Fibroblast of the aortic adventitia (primary cell): ENCODE measurements at places on chromosomes 16 and 17. TPM values are rescaled to one million over a fixed set of nuclear protein-coding genes. Genes with fewer than 3 reads are reported as not detected.

The ASGR2 gene
- total RNA-seq = not detected in 2 replicates

The PROCA1 gene
- 0.49 and 1.5 TPM in 2 replicates for total RNA-seq

DNA sequence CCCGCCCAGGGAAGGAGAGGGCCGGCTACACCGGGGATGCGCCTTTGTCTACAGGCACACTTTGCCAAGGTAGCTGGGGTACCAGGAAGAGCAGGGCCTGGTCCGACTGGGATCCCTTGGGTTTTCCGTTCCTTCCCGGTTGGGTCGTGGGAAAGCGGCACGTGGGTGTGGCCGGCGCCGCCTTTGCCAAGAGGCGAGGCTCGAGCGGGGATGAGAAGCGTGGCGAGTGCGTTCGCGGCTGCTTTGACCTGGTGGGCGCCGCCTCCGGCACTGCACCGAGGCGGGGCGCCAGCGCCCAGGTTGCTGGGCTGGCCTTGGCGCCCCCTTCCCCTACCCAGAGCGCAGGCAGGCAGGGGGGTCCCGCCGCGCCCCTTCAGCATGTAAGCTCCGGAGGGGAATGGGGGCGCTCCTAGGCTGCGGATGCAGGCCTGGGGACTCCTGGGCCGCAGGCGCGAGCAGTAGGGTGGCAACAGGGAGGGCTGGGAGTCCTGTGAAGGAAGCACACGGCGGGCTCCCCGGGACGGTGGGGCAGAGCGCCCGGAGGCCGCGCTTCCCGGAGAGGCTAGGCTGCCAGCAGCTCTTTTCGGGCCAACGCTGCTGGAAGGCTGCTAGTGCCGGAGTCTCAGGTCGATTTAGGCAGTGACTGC lies 2.0 kb downstream of the HAS3 start:
- DNase-seq = peak; percentile 19

- DNase-seq = no peak
Observed at GRCh38 chr16:12168074-12169000, 191.8 kb downstream of the SNX29 start.

DNA sequence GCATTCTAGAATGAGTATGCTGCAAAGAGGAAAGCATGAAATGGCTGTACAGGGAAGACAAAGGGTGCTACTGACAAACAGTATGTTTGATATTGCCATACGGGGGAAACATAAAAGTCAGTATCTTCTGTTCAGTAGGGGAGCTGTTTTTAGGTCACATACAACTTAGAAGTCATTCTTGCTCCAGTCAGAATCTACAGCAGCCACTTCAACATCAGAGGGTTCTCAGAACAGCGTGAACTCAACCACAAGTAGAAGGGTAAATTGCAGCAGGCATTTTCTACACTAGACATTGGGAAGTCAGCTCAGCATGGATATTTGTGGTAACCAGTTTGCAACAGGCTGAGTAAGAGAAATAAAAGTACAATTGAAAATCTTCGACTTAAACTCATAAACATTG lies 1241.8 kb upstream of the GOT2 start:
- no peak for DNase-seq

DNA sequence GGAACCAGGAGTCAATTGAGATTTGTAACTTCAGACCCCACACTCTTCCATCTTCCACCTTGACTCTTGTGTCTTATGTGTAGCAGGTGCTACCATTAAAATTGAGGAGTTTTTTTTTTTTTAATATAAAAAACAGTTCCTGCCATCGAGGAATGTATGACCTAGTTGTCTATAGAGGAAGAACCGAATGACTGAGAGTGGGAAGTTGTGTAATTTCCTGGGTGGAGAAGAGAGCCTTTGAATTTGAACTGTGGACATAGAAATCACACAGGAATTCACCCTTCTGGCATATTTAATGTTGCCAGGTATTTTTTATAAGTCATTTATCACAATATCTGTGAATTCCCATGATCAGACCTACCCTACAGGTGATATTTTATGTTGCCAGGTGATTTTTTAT lies 22.0 kb downstream of the SP2 start:
- DNase-seq = no peak

DNA sequence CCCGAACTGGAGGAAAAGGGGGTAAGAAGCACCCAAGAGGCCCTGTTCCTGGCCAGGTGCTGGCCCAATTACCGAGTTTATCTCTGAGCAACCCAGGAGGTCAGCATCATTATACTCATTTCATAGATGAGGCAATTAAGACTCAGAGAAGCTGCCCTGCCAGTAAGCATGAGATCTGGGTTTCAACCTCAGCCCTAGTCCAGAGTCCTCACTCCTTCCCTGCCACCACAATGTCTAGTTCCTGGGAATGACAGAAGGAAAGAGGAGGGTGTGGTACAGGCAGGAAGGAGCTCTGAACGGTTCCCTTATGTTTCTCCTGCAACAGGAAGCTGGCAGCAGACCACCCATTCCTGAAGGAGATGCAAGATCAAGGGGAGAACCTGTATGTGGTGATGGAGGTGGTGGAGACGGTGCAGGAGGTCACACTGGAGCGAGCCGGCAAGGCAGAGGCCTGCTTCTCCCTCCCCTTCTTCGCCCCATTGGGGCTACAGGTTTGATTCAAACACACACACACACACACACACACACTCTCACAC lies 7.4 kb downstream of the GSDMA start:
- DNase-seq = no peak

DNA sequence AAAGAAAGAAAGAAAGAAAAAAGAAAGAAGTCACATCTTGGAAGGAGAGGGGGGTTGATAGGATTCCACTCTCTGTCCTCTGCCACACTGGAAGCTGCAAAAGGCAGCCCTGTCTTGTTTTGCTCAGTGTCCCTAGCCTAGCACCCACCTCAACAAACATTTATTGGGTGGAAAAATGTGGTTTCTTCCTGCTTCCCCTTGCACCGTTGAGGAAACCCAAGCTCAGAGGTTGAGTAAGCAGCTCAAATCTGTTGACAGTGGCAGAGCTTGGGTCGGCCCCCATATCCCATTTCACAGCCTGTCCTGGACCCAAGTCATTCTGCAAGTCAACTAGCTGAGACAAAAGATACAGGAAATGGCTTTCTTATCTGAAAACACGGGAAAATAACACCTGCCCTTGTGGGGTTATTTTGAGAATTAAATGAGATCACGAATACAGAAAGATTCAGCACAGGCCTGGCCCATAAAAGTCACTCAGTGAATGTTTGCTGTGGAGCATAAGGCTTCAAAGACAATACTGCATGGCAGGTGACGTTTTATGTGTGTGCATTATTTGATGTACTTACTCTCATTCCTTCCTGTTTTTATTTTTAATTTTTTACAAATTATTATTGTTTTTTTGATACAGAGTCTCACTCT lies 63.6 kb downstream of the SCNN1B start:
- no peak for DNase-seq

GRCh38 chr17:54172985-54173316 lies 350.2 kb downstream of the KIF2B start:
- no peak for DNase-seq

GRCh38 chr17:55961386-55961785 lies 191.9 kb upstream of the ANKFN1 start:
- DNase-seq = no peak

- DNase-seq = no peak
Observed at GRCh38 chr16:85310868-85311585, 198.8 kb upstream of the CIBAR2 start.

- peak; percentile 34 for DNase-seq
Observed at GRCh38 chr16:12057266-12057665, 80.7 kb downstream of the SNX29 start.

GRCh38 chr16:1494711-1495110 lies 1.6 kb downstream of the TELO2 start:
- no peak for DNase-seq

DNA sequence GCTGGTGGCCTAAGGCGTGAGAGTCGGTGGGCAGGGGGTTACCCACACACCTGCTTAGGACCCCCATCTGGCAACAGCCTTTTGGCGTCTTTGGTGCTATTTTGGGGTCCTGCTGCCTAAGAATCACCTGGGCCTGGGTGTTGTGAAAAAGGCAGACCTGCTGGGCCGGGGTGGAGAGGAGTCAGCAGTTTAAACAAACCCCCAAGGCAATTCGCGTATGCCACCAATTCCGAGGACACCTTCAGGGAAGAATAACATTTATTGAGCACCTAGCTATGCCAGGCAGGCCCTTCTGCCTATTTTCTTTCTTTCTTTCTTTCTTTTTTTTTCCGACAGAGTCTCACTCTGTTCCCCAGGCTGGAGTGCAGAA lies 53.9 kb upstream of the TOB1 start:
- DNase-seq = no peak
